ENCODE measurements at places on chromosomes 7 and 10.

DNA sequence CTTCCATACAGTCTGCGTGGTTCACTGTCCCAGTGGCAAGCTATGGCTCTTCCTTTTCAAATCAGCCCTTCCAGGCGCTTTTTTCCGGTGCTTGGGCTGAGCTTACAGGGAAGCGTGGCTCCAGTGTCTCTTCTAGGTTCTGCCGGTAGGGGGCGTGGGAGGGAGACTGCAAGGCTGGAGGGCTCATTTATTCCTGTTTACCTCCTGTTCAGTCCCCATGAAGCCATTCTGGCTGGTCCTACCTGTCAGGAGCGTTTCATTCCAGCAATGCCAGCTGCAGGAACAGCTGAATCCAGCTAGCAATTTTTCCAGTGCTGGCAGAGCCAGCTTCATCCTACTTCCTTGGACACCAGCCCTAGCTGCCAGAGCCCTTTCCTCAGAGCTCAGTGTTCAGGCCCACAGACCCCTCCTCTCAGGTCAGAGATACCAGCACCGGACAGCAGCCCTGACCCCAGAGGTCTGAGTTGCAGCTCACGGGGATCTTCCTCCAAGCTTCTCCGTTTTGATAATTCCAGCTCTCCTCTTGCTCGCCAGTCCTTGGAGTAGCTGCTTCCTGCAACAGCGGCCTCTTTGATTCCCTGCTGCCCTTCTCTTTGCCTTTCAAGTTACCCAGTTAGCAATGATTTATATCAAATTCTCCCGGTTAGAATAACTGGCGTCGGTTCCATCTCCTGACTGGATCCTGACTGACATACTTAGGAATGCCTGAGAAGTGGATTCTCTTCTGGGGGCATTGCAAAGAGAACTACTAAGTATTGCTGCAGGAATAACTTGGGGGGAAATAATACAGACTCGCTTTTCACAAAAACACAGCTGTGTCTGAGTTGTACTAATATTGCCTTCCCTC lies 129.8 kb downstream of the FRMD4A start:
- peak; percentile 36 for DNase-seq

DNA sequence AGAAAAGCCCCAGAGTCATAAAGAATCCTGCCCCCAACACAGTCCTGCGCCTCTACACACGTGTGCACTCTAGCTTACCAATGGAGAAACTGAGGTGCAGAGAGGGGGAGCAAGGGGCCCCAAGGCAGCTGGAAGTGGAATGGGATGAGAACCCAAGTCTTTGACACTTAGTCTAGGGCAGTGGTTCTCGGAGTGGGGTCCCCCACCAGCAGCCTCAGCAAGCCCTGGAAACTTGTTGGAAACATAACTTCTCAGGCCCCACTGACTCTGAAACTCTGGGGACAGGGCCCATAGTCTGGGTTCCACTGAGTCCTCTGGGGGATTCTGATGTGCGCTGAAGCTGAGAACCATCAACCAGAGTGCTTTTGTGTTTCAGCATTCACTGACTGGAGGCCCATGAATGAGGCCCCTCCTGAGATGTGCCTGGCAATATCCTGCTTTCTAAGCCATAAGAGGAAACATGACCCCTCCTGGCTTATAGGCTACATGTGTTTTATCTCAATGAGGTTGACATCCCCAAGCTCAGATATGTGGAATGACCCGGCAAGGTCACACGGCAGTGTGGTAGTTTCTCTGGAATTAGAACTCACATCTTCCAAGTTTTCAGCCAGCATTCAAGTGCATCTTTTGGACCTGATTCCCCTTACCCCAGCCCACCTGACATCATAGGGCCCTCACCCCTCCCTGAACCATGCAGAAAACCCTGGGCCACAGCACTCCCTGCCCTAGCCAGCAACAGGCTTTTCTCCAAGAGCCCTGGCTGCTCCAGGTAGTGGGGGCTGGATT lies 147.3 kb upstream of the PCBD1 start:
- DNase-seq: no peak

GRCh38 chr7:118006979-118007378 lies 133.7 kb upstream of the CTTNBP2 start:
- no peak for DNase-seq

GRCh38 chr7:15950299-15950698 lies 263.8 kb upstream of the MEOX2 start:
- DNase-seq: no peak

DNA sequence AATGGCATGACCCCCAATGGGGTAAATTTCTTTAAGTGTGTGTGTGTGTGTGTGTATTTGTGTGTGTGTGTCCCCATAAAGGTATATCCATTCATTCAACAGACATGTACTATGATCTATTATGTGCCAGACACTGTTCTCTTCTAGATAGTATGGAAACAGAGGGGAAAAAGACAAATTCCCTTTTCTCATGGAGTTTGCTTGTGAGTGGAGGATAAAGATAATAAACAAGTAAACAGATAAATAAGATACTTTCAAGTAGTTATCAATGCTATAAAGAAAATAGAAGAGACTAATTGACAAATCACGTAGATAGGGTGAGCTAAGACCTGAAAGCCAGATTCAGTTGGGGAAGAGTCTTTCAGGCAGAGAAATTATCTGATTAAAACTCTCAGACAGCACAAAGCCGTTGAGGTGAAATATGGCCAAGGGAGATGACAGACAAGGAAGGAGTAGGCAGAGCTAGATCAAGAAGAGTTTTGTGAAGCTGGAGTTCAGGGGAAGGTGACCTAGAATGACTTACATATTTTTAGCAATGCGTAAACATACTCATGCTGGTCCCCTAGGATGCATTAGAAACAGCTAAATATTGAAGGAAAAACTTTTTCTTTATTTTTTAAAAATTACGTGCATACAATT lies 45.2 kb upstream of the DMTF1 start:
- DNase-seq: no peak

GRCh38 chr7:152336754-152337368 lies 98.9 kb downstream of the KMT2C start:
- DNase-seq: no peak

GRCh38 chr7:142803901-142804300 lies 33.1 kb downstream of the PRSS2 start:
- DNase-seq: no peak

DNA sequence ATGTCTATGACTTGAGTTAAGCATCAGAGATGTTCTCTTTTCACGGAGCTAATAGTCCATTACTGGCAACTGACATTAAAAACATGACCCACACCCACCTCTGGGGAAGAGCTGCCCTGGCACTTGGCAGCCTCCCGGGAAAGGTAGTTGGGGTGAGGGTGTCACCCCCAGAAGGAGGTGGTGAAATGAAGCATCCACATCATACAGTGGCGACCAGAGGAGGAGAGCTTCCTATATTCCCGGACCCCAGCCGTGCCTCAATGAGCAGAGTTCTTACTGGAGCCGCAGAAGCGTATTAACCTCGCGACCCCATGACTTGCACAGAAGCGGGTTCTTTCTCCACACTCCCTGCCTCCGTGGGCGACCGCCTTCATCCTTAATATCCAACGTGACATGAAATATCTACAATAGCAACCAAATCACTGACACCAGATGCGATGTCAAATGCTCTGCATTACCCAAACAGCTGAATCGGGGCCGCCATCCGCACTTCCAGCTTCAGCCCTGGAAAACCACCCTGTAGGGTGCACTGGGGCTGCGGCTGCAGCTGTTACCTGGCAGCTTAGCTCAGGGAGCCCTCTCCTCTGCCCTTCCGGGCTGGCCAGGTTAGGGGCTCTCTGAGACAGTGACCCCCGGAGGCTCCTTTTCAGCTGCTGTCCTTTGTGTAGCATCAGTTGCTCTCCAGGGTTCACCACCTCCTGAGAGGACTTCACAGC lies 103.1 kb upstream of the PARD3 start:
- DNase-seq: no peak

GRCh38 chr10:118662228-118663035 lies 67.0 kb upstream of the PRLHR start:
- no peak for DNase-seq

DNA sequence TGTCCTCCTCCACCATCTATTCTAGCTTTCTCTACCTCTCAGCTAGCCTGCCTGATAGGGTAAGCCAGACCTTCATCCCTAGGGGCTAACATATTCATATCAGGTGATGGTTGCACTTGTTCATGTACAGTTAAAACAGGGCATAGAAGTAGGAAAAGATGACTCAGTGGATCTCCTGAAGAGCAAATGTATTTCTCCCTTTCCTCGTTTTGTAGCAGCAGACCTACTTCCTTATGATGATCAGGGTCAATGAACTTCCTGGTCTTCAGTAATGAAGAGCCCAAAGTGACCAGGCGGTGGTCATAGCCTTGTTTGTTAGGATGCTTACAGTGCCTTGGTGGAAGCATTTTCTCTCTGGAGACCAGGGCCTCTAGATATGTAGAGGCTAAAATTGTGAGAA lies 6.3 kb downstream of the LIPJ start:
- no peak for DNase-seq

- DNase-seq: no peak
Measured at GRCh38 chr10:12719365-12719764, 282.1 kb downstream of the CCDC3 start.

DNA sequence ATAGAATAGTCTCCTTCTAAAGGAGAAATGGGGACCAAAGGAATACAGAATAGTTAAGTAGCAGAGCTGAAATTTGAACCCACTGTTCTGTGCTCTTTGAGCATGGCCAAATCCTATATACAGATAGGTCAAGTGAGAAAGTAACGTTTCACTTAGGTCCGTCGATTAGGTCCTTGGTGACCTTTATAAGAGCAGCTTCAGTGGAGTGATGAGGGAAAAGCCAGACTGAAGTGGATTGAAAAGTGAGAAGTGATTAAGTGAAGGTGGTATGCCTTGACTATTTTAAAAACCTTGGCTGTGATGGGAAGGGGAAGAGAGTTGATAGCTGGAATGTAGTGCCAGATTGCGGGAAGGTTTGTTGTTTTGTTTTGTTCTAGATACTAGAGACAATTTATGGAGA lies 10.6 kb upstream of the LSMEM1 start:
- no peak for DNase-seq

Measured in activated naive CD4-positive, alpha-beta T cell treated with anti-CD3 and anti-CD28 coated beads, Interleukin-2, amount 10 ng/mL, durations not matched to agents 7 days and 5 days (primary cell).